ENCODE measurements at places on chromosomes 7 and 10. TPM values are rescaled to one million over a fixed set of nuclear protein-coding genes. Genes with fewer than 3 reads are reported as not detected.
A peak's percentile ranks its signal among the peaks of the same experiment; 100 is the strongest.

- H3K27me3 ChIP-seq: no peaks in the 10 kb centered on the region
- no peak overlapping the region for H3K4me3 ChIP-seq
- peaks cover 28% of the 10 kb centered on the region for H3K4me1 ChIP-seq
- H3K27ac ChIP-seq: no peak overlapping the region
- DNase-seq: no peak
Observed at GRCh38 chr10:22427890-22428571, 82.7 kb downstream of the SPAG6 start.

- no peak overlapping the region for H3K27ac ChIP-seq
- H3K4me3 ChIP-seq: no peak overlapping the region
- H3K36me3 ChIP-seq: no peaks in the 10 kb centered on the region
- DNase-seq: no peak
Observed at GRCh38 chr7:112366886-112367285, 83.4 kb upstream of the IFRD1 start.

Gene NKX1-2
- total RNA-seq: 2.0 TPM

DNA sequence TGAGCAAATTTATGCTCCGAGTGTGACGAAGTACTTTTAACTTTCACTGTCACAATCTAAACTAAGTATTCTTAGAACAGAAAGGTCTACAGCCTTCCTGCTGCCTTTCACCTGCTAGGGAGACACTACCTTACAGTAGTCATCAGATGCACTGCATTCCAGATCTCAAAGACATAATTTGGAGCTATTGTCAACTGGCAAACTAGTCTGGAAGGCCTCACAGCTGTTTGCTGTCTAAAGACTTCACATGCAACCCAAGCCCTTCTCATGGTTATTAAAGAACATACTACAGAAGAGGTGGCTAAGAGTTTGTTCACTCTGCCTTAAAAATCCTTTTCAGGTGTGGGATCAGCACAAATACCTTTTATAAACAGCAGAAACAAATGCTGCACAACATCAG is 91.8 kb upstream of the KCNIP2 start:
- H3K4me3 ChIP-seq: no peak overlapping the region
- no peak overlapping the region for H3K27ac ChIP-seq
- no peak for DNase-seq
- no peaks in the 10 kb centered on the region for H3K27me3 ChIP-seq
- H3K36me3 ChIP-seq: no peaks in the 10 kb centered on the region

GRCh38 chr7:44127161-44127560 is 3.8 kb upstream of the POLD2 start:
- DNase-seq: no peak
- no peaks in the 10 kb centered on the region for H3K27me3 ChIP-seq
- H3K27ac ChIP-seq: no peak overlapping the region
- H3K4me1 ChIP-seq: peaks cover 15% of the 10 kb centered on the region
- H3K4me3 ChIP-seq: no peak overlapping the region
- no peaks in the 10 kb centered on the region for H3K36me3 ChIP-seq

Gene TMEM270
- total RNA-seq: not detected

GRCh38 chr7:157837047-157837446 is 500.2 kb downstream of the DNAJB6 start:
- no peak overlapping the region for H3K4me3 ChIP-seq
- no peaks in the 10 kb centered on the region for H3K4me1 ChIP-seq
- no peaks in the 10 kb centered on the region for H3K27me3 ChIP-seq
- no peaks in the 10 kb centered on the region for H3K36me3 ChIP-seq

Gene HTRA1
- 0.70 TPM for total RNA-seq

Gene FFAR4
- total RNA-seq: 2.7 TPM

- no peak overlapping the region for H3K4me3 ChIP-seq
- peaks cover 3% of the 10 kb centered on the region for H3K27me3 ChIP-seq
- DNase-seq: no peak
- no peak overlapping the region for H3K27ac ChIP-seq
- H3K36me3 ChIP-seq: no peaks in the 10 kb centered on the region
Observed at GRCh38 chr10:69816521-69816920, 14.8 kb downstream of the COL13A1 start.

DNA sequence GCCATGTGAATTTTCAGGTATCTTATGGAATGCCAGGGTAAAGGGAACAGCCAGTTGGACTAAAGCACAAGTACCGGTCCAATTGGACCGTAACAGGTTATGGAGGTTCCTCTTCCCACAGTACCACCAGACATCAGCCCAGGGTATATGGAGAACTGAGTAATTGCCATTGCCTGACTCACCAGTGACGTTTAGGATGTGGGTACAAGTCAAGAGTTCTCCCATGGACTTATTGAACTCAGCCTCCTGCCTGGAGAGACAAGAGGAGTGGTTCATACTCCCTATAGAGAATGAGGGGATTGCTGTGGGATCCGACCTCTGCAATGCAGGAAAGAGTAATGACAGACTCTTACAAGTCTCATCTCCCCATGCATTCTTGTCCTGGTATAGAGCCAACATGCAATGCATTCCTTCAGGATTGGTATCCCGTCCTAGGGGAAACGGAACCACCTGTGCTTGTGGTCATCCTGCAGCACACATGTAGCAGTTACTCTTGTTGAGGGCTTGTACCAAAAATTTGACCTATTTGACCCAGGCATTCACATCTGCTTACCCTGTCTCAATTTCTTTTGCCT is 30.7 kb upstream of the ELOVL3 start:
- DNase-seq: no peak
- no peaks in the 10 kb centered on the region for H3K27me3 ChIP-seq
- no peaks in the 10 kb centered on the region for H3K36me3 ChIP-seq
- no peaks in the 10 kb centered on the region for H3K4me1 ChIP-seq

Gene TUBAL3
- 0.39 TPM for total RNA-seq

- H3K27ac ChIP-seq: no peak overlapping the region
- H3K36me3 ChIP-seq: no peaks in the 10 kb centered on the region
- DNase-seq: no peak
- H3K4me1 ChIP-seq: no peaks in the 10 kb centered on the region
- H3K27me3 ChIP-seq: no peaks in the 10 kb centered on the region
- H3K4me3 ChIP-seq: no peak overlapping the region
Observed at GRCh38 chr7:151869455-151869854, 7.5 kb downstream of the PRKAG2 start.

Gene SPDYE6
- total RNA-seq: not detected

DNA sequence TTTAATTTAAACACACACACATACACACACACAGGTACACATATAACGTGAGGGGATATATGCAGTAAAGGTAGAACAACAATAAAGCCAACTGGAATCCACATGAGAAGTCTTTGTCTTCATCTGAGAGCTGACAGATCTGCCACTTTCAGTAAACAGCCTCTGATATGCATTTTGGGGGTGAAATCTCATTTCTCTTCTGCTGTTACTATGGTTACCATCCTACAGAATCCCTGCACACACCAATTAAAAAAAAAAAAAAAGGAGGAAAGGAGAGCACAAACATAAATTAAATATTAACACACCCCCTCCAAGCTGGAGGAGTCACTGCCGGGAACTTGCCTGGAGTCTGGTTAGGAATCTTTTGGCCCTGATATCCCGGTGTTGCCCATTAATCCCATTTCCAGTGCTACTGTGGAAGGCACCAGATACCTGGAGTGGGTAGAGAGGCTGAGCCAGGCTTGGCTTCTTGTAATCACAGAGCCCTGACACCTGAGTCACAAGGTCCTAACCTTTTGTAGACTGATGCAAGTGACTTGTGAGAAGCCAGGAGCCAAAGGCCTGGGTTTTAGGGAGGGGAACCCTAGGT is 169.1 kb downstream of the LHFPL3 start:
- no peaks in the 10 kb centered on the region for H3K27me3 ChIP-seq
- DNase-seq: no peak
- H3K4me3 ChIP-seq: no peak overlapping the region

Gene PAXIP1
- 31.5 TPM for total RNA-seq

DNA sequence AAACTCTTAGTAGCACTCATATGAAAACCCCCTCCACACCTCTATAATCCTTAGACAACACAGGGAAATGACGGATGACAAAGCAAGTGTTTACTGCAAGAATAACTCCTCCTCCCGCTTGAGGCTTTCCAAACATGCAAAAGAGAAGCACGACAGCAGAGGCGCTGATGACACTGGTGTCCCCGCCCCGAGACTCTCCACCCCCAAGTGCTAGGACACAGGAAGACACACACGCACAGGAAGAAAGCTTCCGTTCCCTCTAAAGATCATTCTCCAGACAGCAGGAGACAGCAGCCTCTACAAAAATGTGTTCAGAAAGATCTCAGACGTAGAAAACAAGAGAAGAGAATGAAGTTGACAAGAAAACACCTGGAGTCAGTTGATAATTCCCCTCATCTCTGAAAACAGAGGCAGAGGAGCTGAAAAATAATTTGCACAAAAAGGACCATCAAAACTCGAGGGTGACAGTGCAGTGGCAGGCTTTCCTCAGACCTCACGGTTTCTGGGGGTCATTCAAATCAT is 90.2 kb downstream of the DLG5 start:
- no peak for DNase-seq
- no peak overlapping the region for H3K4me3 ChIP-seq
- peaks cover 8% of the 10 kb centered on the region for H3K36me3 ChIP-seq
- no peaks in the 10 kb centered on the region for H3K27me3 ChIP-seq
- no peak overlapping the region for H3K27ac ChIP-seq

Gene SMKR1
- not detected for total RNA-seq

DNA sequence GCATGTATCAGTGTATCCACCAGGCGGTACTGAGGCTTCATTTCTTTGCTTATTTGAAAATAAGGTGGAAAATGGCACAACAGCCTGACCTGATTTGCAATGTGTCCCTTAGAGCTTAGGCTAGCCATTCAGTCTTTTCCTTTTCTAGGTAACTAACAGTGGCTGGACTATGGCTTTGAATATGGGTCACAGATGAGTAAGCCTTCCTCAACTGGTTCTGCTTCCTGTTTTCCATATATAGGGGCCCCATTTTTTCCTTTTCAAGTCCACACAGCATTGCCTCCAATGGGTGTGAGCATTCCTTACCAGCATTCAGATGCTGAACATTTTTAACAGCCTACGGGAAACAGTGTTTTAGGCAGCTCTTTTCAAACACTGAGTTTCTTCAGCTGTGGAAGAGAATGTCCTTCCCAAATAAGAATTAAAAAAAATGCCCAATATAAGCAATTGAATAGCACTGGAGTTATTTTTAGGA is 3.9 kb upstream of the ITGB1 start:
- H3K27me3 ChIP-seq: no peaks in the 10 kb centered on the region
- no peak for DNase-seq
- peaks cover 23% of the 10 kb centered on the region for H3K4me1 ChIP-seq
- H3K4me3 ChIP-seq: no peak overlapping the region
- H3K27ac ChIP-seq: no peak overlapping the region
- H3K36me3 ChIP-seq: no peaks in the 10 kb centered on the region

Gene TAS2R4
- total RNA-seq: 1.3 TPM

DNA sequence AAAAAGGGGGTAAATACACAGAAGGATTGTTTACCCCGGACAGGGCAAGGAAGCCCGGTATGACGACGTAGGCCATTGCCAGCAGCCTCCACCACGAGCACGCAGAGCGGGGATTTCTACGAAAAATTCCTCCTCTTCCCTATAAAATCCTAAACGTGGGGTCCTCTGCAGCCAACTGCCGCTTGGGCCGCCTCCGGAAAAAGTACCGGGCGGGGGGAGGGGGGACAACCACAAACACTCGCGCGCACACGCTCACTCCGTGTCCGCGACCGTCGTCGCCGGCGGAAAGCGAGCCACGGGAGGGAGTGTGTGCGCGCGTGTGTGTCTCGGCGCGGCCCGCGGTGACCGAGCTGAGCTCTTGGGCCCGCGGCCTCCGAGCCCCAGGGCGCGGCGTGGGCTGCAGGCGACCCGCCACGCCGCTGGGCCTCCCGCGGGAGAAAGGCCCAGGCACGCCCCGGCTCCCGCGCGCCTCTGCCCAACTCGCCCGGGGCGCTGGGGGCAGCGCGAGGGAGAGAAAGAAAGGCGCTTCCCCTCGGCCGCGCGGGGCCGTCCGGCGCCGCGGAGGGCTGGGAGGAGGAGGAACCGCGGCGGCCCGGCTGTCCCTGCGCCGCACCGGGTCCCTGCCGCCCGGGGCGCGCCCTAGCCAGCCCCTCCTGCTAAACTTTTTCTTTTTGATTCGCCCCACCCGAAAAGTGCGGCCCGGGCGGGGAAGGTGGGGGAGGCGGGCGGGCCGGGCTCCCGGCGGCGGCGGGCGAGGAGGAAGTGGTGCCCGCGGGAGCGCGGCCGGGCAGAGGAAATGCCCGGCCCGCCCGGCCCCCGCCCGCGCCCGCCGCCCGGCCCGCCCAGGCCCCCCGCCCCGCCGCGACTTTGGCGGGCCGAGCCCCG is 1.5 kb downstream of the CTBP2 start:
- peak overlapping the region; percentile 88 for H3K4me3 ChIP-seq
- no peak for DNase-seq
- H3K27ac ChIP-seq: peak overlapping the region; percentile 79
- no peaks in the 10 kb centered on the region for H3K27me3 ChIP-seq
- no peaks in the 10 kb centered on the region for H3K36me3 ChIP-seq
- H3K4me1 ChIP-seq: peaks cover 27% of the 10 kb centered on the region

DNA sequence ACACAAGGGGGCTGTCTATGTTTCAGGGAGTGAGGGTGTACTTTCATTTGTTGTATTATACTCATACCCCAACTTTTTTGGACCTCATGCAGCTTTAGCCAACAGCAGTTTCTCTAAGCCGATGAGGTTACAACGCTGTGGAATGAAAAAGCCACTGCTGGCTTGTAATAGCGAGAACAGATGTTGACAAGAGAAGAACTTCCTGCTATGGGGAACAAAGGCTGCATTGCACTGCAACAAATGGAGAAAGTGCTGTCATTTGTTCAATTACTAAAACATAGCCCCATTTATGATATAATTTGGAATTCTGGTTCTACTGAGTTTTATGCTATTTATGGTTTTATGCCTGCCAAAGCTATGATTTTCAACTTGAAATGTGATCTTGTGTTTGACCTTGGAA is 104.2 kb upstream of the TMEM72 start:
- no peaks in the 10 kb centered on the region for H3K27me3 ChIP-seq
- no peaks in the 10 kb centered on the region for H3K36me3 ChIP-seq
- H3K27ac ChIP-seq: no peak overlapping the region

DNA sequence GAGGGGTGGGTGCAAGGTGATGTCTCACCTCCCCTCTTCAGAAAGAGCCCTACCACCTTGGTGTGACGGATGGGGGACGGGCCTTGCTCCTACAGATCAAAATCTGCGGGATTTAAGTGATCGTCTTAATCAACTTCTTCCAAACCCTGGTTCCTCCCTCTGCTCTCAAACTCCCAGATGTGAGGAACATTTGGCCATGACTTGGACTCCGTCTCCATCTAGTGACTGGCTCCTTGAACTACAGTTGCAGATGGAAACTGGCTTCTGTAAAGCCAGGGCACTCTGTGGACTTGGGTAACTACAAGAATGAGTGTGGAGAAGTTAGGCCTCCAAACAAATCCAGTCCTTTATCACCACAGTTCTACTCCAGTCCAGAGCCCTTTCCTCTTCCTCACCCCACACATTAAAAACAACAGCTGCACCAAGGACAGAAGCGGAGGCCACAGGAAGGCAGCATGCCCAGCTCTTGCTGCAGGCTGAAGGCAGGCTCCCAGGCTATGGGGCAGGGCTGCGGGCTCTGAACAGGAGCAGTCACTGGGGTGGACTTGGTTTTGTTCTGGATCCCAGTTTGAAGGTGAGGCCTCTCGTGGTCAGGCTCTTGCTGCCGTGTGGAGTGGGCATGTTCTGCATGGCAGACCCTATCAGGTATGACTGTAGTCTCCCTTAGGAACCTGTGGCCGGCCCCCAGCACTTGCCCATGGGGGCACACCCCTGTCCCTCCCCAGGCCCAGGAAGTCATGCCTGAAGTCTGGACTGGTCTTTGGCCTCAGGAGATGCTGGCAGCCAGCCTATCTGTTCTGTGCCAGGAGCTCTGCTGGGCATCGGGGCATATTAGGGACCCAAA is 79.4 kb downstream of the VWC2 start:
- DNase-seq: peak; percentile 59
- no peaks in the 10 kb centered on the region for H3K36me3 ChIP-seq
- H3K4me3 ChIP-seq: no peak overlapping the region
- no peaks in the 10 kb centered on the region for H3K4me1 ChIP-seq

Measured in Caco-2 (cell line).